ENCODE measurements at places on chromosomes 5 and 9.

DNA sequence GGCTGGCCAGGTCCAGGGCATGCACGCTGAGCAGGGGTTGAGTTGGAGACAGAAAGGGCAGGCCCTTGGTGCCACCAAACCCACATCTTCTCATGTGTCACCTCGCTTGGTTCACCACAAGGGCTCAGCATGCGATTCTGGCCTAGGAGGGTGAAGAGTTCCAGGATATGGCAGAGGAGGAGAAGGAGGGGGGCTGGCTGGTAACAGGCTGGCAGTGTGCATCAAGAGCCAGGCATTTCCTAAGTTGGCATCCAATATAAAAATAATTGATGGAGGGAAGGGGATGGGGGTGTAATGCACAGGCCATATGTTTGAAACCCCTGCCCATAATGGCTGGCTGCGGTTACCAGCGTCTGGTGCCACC, 255.6 kb downstream of the NFIB start:
- DNase-seq = no peak

DNA sequence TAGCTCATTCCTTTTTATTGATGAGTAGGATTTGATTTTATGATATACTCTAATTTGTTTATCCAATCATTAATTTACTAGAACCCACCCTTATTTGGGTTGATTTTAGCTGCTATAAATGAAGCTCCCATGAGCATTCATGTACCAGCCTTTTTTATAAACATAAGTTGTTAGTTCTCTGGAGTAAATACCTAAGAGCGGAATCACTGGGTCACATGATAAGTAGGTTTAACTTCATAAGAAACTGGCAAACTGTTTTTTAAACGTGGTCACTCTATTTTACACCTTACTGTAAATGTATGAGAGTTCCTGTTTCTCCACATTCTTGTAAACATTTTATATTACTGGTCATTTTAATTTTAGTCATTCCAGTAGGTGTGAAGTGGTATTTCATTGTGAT, 364.6 kb downstream of the NPR3 start:
- DNase-seq = no peak

DNA sequence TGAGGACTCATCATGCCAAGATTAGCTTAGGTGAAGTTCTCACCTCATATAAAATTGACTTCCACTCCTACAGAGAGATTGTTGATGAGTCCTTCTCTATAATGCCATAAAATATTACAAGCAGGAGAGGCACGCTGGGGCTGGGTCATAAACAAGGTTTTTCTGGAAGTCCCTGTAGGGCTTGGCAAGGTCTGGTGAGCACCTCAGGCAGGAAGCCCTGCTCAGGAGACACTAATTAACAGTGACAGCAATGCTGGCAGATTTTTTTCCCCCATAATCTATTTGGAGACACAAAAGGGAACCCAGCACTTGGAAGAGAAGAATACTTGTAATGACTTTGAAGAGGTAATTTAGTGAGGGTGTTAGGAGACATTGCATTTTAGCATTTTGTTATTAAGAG, 118.7 kb downstream of the DIRAS2 start:
- no peak for DNase-seq

DNA sequence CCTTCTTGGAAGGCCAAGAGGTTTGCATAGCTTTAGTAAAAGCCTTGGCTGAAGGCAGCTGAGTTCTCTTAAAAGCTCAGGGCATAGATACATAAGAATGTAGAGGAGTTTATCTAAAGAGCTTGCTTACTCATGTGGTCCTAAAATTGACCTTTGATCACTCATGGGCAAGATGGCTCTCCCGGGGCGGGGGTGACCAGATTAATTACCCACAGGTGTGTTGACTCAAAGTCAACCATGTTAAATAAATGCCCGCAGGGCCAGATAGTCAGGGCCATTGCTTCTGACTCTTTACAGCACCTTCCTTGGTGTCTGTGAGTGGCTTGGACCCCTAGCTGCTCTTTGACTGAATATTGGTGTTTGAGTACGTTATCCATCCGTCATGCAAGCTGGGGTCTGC, 33.1 kb upstream of the GHR start:
- DNase-seq = no peak

DNA sequence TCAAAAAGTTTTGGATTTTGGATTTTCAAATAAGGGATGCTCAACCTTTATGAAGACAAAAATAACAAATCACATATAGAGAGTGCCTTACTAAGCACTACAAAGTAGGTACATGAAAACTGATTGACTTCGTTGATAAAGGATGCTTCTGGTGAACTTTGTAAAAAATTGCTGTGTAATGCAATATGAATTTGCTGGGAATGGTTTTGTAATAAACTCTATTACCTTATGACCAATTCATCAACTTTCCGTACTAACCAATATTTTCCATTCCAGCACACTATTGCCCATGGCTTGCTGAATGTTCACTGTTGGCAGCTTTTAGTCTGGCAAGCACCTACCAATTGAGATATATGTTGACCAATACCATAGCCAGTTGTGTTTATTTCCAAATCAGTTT, 23.4 kb upstream of the ZNF474 start:
- DNase-seq = no peak

DNA sequence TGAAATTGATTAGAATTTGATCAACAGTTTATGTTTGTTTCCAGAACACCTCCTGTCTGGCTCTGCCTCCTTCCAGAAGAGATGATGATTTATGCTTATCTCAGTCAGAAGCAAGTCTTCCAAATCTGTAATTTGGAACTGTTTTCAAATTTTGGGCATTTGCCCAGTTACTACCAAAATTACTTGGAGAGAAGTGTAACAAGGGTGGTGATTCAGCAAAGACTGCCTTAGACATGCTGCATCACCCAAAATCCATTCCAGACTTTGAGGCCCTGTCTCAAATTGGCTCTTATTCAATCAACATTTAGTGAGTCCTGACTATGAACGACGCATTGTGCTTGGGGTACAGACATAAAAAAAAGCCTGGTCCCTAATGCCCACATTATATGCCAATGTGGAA, 89.4 kb downstream of the SH3TC2 start:
- no peak for DNase-seq

GRCh38 chr5:179251276-179251969, 93.8 kb downstream of the ADAMTS2 start:
- no peak for DNase-seq

GRCh38 chr5:93993161-93993560, 251.8 kb upstream of the POU5F2 start:
- DNase-seq = no peak

GRCh38 chr9:76352026-76352620, 42.1 kb downstream of the RFK start:
- DNase-seq = no peak

GRCh38 chr5:10303699-10304170, 4.0 kb downstream of the CMBL start:
- DNase-seq = no peak

DNA sequence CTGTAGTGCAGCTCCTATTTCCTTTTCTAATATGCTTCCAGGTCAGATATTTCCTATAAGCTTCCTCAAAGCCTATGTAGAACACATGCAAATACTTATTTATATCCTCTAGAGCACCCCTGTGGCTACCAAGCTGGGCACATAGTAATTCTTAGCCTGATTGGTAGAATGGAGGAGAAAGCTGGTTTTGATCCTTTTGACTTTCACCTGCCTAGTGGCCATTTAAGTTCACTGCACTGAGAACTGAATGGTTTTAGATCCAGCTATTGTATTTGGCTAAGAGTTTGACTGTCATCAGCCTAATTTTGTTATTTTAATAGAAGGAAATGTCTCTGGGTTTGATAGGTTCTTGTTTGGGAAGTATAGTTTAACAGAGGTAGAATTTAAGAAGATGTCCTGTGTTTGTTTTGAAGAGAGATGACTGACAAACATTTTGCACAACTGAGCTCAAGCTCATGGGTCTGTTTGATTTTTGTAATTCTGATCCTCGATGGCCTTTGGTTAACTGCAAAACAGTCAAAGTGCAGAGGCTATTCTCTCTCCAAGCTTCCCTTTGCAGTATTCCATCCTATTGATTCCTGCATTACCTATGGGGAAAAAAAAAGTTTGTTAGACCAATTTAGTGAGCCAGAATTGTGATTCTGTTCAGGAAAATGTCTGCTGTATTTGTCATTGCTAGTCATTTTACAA, 85.4 kb downstream of the KCNN2 start:
- DNase-seq = no peak

DNA sequence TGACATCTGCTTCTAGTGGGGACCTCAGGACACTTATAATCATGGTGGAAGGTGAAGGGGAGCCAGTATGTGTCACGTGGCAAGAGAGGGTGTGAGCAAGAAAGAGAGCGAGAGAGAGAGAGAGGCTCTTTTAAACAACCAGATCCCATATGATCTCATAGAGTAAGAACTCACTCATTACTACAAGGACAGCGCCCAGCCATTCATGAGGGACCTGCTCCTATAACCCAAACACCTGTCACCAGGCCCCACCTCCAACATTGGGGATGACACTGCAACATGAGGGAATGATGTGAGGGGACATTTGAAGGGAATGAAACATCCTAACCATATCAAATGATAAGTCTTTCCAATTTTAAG, 427.5 kb downstream of the EFNA5 start:
- DNase-seq = no peak

GRCh38 chr9:133978899-133979272, 13.2 kb downstream of the VAV2 start:
- DNase-seq = no peak

GRCh38 chr5:96302174-96302738, 130.8 kb downstream of the PCSK1 start:
- no peak for DNase-seq

GRCh38 chr5:2134543-2135292, 252.0 kb upstream of the IRX4 start:
- no peak for DNase-seq

GRCh38 chr5:33588654-33589372, 148.0 kb downstream of the TARS1 start:
- no peak for DNase-seq

GRCh38 chr5:156121234-156121633, 205.7 kb upstream of the SGCD start:
- no peak for DNase-seq

Measured in T follicular helper cell (primary cell).